ENCODE measurements at places on chromosomes 16 and 17. TPM values are rescaled to one million over a fixed set of nuclear protein-coding genes. Genes with fewer than 3 reads are reported as not detected.

DNA sequence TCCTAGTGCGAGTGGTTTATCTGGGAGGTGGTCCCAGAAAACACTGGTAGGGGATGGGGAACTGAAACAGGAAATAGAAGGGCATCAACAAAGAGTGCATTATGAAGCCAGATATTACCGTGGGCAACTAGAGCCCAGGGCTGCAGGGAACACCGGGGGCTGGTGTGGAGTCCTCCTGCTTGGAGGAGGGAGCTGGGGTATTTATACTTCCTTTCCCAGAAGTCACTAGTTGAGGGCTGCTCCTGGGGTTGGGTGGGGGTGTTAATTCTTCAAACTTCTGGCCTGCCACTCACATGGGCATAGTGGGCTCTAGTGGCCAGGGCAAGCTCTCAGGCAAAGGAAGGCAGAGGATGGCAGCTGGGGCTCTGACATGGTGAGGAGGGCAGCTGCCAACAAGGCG is 14.7 kb downstream of the LAT start:
- DNase-seq: no peak

DNA sequence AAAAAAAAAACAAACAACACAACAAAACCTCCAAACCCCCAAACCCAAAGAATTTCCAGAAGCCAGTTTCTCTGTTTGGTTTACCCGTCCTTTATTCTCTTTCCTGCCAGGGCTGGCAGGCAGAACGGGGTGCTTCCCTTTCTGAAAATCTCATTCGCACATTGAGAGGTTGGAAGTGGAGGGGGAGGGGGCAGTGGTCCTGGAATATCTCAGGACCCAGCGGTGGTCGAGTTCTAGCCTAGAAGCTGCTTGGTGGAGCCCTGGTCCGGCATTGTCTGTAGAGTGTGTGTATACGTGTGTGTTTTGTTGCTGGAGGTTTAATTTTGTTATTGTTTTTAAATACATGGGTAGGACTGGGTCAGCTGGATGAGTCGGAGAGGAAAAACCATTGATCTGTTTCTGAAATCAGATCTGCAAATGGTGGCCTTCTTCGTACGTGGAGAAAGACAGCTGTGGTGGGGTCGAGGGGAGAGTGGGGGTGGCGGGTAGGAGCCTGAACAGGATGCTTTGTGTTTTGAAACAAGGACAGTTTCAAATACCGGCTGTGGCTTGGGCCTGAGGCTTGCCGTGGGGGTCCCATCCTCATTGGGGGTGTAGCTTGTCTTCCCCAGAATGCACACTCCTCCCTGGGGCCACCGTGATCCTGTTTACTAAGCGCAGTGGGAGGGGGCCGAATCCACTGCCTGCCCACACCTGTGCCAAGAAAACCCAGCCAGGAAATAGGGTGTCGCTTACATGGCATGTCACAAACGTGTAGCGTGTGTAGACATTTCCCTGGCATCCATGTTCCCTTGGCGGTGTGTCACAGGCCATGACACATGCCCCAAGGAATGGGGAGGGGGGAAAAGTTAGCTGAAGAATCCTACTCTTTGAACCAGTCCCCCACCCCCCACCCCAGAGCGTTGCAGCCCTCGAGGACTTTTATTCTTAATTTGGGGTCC is 1.6 kb downstream of the CMIP start:
- no peak for DNase-seq

DNA sequence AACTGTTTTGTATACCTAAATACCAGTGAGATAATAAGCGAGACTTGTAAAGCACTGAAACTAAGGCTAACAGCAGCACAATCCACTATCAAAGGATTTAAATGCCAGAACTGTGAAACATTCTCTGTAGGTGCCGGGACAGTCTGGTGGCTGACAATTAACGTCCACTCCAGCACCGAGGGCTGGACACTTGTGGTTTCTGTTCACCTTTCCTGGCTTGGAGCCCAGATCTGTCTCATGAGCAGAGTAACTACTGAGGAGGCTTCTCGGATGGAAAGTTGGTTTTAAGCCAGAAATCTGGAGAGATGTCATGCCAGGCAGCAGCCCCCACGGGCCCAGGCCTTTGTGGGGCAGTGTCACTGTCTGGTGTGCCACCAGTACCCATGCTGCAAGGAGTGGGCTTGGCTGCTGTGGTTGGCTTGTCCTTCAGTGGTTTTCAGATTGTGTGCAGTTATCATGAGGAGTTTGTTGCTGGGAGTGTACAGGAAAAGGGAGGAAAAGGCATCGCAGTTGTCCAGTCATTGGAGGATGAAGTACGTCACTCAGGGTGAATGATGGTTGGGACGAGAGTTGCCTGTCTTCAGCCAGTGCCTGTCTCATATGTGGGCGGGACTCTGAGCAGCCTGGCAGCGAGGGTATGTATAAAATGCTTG is 35.5 kb downstream of the UBN1 start:
- peak; percentile 47 for DNase-seq

DNA sequence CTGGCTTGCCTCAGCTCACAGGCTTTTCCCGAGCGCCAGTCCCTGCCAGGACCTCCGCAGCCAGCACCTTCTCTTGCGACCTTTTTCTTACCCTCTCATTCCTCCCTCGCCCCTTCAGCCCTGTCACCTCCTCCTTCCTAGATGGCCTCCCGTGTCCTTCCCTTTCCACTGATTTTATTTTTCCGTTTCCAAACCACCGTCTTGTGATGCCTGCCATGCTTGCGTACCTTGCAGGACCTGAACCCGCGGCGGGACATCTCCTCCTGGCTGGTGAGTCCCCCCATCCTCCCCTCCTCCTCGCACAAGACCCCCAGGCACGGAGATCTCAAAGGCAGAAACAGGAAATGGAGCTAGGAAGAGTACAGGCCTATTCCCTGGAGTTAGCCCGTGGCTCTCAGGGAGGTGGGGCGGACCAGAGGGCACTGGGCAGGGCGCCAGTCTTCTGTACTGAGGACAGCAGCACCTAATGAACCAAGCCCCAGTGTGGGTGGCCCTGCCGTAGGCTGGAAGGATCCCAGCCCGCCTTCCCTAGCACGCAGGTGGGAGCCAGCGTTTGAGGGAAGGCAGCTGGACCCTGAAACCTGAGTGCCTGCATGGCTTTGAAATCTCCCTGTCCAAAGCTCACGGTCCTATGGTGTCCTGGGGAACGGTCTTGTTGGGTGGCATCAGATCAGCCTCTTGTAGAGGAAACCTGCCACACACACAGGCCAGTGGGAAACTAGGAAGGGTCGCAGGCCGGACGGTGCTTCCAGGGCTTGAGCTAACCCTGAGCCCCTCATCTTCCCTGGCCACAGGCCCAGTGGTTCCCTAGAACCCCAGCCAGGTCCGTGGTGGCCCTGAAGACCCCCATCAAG is 612 bp downstream of the CISD3 start:
- DNase-seq: peak; percentile 76

GRCh38 chr17:59329176-59330052 is 2.0 kb upstream of the YPEL2 start:
- DNase-seq: peak; percentile 94

- DNase-seq: peak; percentile 56
Measured at GRCh38 chr16:3961449-3961849, 80.9 kb upstream of the CREBBP start.

DNA sequence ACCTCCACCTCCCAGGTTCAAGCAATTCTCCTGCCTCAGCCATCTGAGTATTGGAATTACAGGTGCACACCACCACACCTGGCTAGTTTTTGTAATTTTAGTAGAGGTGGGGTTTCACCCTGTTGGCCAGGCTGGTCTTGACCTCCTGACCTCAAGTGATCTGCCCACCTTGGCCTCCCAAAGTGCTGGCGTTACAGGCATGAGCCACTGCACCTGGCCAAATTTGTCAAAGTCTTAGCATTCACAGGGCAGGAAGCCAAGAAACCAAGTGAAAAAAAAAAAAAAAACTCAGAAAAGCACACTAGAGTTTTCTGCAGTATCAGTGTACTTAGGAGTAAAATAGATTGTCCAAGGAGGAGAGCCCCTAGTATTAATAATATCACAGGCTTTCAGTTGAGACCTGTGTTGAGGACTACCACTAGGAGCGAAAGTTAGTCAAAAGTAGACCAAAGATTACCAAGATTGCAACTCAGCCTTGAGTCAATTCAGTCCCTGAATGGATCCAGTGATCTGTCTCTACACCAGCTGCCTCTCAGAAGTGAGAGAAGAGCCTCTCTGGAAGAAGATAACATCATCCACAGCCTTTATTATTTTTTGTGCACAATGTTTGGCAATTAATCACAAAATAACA is 159.7 kb downstream of the CEP112 start:
- no peak for DNase-seq

DNA sequence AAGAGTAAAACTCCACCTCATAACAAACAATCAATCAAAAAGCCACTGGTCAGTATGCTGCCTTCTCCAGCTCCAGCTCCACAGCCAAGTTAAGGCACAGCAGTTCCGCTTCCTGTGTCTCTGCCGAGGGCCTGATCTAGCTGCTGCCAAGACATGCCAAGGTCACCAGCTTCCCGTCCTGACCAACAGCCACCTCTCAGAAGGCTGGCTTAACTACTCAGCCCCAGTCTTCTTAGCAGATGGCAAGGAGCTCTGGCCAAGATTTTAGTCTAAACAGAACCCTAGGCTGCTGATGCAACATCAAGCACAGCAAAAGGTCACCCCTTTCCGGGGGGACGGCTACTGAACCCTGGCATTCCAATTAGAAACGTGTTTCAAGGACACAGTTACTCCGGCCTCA is 17.7 kb upstream of the MNT start:
- DNase-seq: peak; percentile 86

DNA sequence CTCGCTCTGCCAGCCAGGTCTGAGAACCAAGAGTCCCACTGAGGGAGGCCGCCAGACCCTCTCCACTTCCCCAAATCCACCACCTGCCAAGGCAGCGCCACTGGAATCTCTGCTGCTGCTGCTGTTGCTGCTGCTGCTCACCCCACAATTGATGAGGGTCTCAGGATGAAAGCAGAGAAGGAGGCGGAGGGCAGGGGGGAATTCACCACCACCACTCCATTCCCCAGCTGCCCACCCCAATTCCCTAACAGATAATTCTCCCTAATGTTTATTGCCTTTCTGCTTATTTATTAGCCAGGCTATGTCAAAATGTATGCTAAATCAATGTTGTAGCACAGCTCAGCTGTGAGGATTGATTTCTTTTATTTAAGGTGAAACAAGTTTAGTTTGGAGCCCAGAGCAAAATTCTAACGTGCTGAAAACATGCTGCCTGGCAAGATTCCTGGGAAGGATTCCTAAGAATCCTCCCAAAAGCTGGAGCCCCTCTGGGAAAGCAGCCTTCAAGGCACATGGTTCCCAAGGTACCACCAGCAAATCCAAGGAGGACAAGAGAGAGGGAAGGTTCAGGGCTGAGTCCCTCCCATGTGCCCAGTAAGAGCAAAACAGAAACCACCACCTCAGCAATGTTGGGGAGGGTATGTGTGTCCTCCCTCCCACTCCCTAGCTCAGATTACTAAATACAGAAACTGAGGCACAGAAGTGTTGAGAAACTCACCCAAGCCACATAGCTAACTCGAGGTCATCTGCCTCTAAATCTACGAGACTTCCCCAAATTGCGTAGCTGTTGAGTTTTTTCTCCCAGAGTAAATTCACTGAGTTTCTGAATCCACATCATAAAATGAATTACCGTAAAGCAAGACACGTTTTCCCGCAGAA is 12.2 kb upstream of the CDH5 start:
- DNase-seq: peak; percentile 3

DNA sequence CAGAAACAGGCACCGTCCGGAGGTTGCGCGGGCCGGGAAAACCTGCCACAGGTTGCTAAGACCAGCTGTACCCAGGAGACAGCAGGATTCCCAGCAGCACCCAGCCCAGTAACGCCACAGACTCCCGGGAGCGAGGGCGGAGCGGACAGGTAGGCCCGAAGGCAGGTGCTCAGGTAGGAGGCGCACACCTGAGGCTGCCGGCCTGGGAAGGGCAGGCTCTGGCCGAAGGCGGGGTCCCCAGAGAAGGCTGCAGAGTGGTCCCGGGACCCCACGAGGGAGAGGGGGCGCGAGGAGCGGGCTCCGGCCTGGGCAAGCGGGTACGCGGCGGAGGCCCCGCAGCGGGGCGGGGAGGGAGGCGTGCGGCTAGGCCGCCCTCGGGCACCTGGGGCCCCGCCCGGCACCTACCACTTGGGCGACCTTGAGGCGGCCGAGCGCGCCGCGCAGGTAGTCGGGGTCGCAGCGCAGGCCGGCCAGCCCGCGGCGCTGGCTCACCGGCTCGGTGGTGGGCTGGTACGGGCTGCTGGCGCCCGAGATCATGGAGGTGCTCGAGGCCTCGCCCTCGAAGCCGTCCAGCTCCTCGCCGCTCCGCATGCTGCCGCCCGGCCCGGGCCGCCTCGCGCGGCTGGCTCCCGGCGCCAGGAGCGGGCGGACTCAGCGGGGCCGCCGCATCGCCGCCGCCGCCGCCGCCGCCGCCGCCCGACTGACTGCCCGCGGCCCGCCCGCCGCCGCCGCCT is 441 bp downstream of the CMTM4 start:
- no peak for DNase-seq

GRCh38 chr16:73485880-73486279 is 438.0 kb upstream of the ZFHX3 start:
- no peak for DNase-seq

- DNase-seq: peak; percentile 87
Measured at GRCh38 chr16:81723098-81723723, 55.9 kb upstream of the PLCG2 start.

- peak; percentile 29 for DNase-seq
Measured at GRCh38 chr17:16377941-16378341, 3.0 kb upstream of the UBB start.

DNA sequence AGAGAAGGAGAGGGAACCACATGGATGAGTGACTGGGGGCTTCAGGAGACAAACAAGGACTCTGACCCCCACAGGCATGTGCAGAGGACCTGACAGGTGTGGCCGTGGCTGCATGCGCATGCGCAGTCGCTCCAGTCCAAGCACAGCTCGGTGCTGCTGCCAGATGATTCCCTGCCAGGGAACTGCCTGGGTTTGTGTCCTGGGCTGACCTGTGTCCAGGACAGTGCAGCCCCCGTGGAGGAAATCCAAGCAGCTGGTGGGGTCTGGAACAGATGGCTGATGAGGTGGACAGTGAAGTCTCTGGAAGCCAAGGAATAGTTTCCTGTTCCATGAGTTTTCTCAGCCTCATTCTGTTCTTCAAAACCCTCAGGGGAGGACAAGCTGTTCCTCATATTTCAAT is 27.3 kb downstream of the LASP1 start:
- DNase-seq: peak; percentile 71

GRCh38 chr16:87138316-87138715 is 178.9 kb downstream of the C16orf95 start:
- no peak for DNase-seq

DNA sequence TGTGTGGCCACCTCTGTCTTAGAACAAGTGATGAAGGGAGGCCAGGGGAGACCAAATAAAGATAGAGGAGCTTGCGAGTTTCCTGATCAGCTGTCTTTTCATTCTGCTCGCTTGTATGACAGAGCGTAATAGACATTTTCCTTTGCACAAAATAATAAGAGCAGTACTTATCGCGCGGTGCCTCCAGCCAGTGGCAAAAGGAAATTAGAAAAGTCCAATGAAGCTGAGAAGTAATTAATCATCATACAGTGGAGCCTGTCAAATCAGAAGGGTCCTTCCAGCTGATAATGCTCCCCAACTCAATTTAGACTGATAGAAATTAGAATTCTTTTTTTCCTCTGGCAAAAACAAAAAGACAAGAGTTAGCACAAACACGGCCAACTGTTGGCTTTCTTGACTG is 307.0 kb upstream of the IRX5 start:
- DNase-seq: no peak

OR1E2 gene
- not detected for total RNA-seq

TP53TG3F gene
- under 0.01 TPM for total RNA-seq

PRSS22 gene
- total RNA-seq: not detected

AGRP gene
- total RNA-seq: not detected

HSD11B2 gene
- not detected for total RNA-seq

NXN gene
- total RNA-seq: 124 TPM

COX6A2 gene
- total RNA-seq: not detected

All from fibroblast of villous mesenchyme (primary cell).